ENCODE measurements at places on chromosomes 3 and 15.

- DNase-seq = peak; percentile 79
These were observed 37.8 kb downstream of the KLF13 start for GRCh38 chr15:31364301-31365031.

GRCh38 chr3:140233702-140234101 is 298.7 kb downstream of the CLSTN2 start:
- DNase-seq = no peak

- no peak for DNase-seq
These were observed 54.6 kb downstream of the PPM1L start for GRCh38 chr3:160810362-160811236.

DNA sequence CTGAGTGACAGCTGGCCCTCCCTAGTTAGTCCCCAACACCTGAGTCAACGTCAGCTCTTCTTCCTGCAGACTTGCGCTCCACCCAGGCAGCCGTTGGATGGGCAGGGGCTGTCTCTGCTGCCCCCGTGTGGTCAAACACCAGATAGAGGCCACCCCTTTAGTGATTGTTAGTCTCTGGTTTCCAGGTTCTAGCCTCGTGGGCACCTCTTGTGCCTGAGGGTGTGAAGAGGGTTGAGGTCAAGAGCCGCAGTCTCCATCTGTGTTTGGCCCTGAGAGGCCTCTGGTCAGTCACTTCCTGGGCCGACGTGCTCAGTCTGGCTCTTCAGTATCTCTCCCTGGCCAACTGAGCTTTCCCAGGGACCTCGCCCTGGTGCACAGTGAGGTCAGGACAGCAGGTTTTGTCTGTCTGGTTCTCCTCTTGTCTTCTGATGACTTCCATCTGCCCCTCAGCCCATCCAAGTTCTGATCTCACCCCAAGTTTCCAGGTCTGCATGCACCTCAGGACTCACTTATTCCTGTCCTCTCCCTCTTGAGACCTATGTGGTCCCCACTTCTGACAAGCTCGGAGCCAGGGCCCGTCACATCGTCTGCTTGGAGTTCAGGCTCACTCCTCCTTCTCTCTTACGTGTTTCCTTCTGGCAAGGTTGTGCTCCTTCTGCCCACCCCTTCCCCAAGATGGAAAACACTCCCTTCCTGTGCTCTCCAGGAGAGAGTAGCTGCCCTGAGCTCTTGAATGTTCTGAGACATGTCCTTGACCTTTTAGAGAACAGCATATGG is 20.9 kb downstream of the CD276 start:
- DNase-seq = no peak

DNA sequence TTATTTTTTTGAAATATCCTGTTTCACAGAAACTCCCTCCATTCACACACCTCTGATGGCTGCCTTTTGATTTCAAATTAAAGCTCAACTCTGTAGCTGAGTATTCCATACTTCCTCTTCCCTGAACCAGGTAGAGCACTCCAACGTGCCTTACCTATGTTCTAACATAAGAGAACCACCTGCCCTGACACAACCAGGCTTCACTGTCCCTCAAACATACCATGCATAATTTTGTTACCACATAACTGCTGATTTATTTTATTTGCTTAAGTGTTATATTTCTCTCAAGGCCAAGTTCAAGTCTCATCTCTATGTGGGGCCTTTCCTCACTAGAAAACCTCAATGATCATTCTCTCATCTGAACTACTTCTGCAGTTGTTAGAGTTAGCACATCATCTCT is 209.7 kb downstream of the P3H2 start:
- peak; percentile 55 for DNase-seq

GRCh38 chr3:49173792-49174170 is 2.4 kb downstream of the KLHDC8B start:
- DNase-seq = no peak

GRCh38 chr15:71231758-71232157 is 116.5 kb downstream of the THSD4 start:
- DNase-seq = no peak

GRCh38 chr3:40417845-40418543 is 31.0 kb downstream of the ENTPD3 start:
- DNase-seq = peak; percentile 97

- DNase-seq = peak; percentile 53
These were observed 103.1 kb downstream of the HCN4 start for GRCh38 chr15:73265536-73266153.

- DNase-seq = no peak
These were observed 18.7 kb upstream of the PTPN9 start for GRCh38 chr15:75597667-75598341.

DNA sequence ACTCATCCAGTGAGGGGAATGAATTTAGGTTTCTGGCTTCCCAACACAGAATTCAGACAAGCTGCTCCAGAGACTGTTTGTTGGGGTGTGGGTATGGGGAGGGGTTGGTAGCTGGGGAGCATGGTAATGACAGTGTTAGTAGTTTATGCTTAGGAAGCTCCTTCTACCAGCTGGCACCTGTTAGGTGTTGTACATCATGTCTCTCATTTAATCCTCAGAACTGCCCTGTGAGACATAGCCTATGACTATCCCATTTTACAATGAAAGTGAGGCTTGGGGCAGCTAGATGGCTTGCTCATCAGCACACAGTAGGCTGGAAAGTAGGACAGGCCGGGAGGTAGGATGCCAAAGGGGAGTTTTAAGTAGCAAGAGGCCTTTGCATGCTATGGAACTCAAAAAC is 2.5 kb downstream of the EIF4E3 start:
- DNase-seq = no peak

DNA sequence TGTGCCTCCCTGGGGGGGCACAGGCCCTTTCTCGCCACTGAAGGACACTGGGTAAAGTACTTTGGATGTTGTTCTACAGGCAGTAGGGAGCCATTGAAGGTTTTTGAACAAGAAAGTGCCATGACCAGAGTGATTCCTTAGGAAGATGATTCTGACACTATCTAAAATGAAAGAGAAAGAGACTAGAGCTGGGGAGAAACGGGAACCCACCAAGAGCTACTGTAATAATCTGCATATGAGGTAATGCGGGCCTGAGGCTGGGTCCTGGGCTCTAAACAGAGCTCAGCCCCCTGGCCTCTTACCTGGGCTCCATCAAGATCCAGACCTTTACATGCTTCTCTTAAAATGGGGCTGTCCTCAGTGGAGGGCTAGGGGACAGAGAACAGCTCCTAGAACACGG is 24.9 kb downstream of the GRK7 start:
- no peak for DNase-seq

- no peak for DNase-seq
These were observed 52.8 kb downstream of the RAF1 start for GRCh38 chr3:12611117-12611516.

DNA sequence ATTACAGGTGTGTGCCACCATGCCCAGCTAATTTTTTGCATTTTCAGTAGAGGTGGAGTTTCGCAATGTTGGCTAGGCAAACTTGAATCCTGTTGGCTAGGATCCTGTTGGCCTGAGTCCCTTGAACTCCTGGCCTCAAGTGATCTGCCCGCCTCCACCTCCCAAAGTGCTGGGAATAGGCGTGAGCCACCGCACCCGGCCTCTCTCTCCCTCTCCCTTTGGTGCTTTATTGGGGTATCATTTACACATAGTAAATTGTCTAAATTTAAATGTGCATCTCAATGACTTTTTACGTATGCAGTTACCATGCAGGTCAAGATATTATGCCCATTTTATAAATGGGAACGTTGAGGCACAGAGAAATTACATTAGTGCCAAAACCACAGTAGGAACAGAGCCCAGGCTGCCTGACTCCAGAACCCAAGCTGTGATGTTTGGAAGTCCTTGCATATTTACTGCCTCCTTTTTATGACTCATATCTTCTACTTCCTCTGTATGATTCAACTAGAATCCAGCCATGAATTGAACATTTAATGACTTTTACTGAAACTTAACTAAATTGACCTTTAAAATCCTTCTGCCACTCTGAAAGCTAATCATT is 34.0 kb upstream of the RPP14 start:
- DNase-seq = peak; percentile 78

DNA sequence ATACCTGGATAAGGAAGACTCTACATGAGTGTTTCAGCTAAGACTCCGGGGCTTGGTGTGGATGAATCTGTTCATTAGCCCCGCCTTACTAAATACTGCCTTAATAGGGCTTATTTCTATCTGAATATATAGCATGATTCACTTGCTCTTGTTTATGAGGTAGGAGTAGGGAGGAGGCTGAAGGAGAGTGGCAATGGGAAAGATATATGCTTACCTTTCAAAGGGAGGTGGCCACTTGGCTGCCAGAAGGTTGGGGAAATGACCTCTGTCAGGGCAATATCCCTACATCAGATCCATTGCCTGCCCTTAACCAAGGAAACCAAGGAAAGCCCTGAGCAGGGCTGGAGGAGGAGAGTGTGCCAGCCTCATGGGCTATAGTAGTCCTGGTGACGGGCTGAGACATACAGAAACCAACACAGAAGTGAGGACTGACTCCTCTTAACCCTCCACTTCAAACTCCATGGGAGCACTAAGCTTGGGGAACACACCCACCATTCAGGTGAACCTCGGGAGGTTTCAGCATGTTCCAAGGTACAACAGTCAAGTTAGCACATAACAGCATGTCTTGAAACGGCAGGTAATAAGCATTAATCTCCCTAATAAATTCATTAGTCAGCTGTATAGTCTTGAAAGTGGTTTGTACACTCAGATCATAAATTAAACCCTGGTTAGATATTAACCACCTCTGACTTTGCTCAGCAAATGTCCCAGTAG is 80.1 kb downstream of the EOMES start:
- no peak for DNase-seq

DNA sequence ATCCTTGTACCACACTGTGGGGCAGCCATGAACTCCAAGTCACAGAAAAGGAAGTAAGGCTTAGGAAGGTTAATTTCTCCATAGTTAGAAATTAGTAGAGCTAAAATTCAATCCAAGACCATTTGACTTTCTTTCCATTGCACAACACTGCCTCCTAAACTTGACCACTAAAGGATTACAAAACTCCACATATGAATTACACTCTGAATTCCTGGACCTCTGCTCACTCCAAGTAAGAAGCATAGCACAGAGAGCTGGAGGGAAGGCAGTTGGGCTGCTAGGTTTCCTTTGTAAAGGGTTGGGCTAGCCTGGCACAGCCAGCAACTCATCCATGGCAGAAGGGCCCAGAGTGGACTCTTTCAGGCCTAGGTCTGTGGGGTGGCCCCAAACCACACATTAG is 134.4 kb downstream of the MYLK start:
- peak; percentile 28 for DNase-seq

DNA sequence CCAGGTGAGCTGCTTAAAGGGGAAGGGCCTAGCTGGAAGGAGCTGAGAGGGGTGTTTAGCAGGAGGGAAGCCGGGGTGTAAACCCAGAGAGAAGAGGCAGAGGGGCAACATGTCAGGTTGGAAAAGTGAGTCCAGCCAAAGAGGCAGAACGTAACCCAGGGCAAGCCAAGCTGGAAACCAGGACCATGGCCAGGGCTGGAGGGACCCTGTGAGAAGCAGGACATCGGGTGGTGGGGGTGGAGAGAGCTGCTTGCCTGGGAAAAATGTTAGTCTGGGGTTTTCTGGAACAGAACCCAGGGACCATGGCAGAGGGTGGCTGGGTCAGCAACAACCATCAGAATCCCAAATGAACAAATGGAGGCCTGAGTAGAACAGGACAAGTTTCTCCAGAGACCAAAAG is 32.6 kb downstream of the SEMA5B start:
- DNase-seq = no peak

GRCh38 chr15:36469311-36469966 is 110.0 kb upstream of the CDIN1 start:
- DNase-seq = peak; percentile 59

- DNase-seq = no peak
These were observed 7.5 kb downstream of the MYNN start for GRCh38 chr3:169780742-169781141.

DNA sequence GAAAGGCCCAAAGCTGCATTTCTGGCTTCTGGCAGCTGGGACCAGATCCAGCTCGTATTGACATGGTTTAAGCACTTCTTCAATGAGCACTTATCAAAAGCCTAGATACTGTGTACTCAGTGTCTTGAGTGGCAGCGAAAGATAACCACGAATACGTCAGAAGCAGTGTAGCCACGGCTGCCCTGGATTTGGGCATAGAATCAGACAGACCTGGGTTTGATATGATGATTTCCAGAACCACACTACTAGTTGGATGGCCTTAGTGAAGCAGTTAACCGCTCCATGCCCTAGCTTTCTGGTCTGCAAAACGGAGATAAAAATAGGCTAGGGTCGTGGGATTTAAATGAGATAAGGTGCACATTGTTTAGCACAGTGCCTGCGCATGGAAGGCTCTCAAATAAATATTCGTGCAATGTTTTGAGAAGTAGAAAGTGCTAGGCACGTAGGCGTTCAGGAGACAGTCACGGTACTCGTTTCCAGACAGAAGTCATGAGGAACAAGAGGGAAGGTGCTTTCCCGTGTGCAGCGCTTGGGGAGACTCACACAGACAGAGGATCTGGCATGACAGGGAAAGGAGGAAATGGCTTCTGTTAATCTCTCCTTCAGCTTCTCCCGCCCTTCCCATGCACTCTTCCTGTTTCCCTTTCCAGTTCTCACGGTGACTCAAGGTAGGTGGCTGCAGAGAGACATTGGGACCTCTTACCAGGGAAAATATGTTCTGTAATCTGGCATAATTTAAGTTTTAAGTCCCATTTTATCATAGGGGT is 70.3 kb downstream of the CCNL1 start:
- DNase-seq = peak; percentile 66

DNA sequence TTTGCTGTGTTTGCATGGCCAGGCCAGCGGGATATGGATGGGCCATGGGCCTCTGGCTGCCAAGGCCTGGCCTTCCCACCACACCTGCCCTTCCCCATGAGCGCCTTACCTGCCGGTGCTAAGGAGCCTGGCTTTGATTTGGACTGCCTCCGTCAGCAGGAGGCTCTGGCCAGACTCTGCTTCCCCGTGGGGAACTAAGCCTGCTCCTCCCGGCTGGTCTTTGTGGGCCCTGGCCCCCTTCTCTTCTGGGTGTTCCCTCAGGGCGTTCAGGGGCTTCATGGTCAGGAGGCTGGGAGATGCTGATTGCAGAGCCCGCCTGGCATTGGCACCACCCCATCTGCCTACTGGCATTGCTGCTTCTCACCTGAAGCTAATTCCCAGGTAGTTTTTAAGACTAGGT is 45.2 kb downstream of the SMAD6 start:
- no peak for DNase-seq

DNA sequence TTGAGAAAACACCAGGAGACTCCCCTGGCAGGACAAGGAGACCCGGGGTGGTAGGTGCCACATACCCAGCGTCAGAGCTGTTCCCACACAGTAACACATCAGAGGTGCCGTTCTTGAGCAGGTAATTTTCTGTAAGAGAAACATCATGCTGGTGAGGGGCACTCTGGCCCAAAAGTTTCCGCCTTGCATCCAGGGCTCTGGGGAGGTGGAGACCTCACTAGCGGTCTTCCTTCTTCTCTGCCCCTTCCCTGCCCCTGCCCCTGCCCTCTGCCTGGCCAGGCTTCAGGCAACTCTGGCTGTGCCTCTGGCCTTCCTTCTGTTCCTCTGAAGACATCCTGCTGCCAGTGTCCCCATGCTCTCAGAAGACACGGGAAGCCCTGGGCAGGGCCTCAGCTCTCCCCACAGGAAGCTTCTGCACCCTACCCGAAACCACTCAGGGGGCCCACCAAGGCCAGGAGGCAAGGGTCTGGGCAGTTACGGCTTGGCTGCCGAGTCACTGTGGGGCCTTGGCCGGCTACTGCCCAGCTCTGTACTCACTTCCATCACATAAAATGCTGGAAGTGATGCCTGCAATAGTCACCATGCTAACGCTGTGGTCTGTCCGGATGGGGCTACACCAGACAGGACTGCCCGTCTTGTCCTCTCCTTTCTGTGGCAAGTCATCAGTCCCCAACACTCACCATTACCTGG is 41.3 kb downstream of the SCN5A start:
- DNase-seq = no peak

- DNase-seq = no peak
These were observed 54.1 kb upstream of the PPIB start for GRCh38 chr15:64216730-64217428.

Data from foreskin keratinocyte (primary cell).